ENCODE measurements at places on chromosomes 16 and 17.

- DNase-seq = peak; percentile 25
Measured at GRCh38 chr16:78778101-78779004, 678.9 kb downstream of the WWOX start.

DNA sequence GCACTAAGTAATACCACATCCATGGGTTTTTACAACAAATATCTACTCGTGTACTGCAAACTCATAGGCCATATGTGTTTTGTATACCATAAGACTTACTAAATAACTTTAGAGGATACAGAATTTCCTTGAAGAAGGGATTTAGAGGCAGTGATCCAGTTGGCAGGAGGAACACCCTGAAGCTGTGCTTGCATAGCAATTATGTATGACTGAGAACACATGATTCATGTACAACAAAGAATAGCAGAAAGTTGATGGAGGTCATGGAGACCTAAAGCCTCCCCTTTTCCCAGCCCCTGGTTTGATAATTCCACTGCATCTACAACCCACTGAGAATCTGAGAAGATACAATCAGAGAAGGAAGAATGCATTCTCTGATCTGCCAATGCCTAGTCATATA, 83.8 kb upstream of the PMFBP1 start:
- DNase-seq = no peak

DNA sequence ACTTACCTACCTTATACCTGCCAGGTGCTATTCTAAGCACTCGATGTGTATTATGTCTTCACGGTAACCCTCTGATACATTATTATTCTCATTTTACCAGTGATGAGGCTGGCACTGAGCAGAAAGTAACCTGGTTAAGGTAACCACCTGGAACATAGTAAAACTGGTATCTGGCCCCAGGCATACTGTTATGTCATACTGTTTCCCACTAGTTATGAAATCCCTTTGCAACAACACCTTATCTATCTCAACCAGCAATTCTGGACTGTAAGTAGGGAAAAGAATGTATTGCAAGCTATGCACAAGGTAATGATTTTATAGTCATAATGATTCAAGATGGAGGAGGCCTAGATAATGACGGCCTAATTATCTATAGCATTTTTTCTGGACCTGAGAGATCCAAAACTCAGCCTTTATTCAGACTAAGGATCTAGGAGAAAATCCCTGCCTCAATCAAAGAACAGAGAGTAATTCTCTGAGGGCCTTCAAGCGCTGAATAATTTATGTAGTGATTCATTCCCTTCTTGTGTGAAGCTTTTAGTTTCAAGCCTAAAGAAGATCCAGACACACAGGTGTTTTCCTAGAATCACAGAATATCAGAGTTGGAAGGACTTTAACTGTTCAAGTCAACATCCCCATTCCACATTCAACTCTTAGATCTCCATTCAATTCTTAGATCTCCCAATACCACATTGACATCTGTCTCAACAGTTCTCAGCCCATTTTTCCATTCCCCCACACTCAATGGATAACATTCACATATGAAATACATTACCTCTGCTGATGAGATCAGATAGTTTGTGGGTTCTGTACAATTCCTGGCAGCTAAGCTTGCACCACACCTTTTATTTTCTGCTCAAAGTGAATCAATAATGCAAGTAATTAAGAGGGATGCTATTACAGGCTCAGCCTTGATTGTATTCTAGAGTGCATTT, 14.9 kb upstream of the MMD start:
- no peak for DNase-seq

- DNase-seq = no peak
Measured at GRCh38 chr16:65449526-65449925, 327.7 kb upstream of the CDH11 start.

GRCh38 chr17:74748529-74749278, at the start of gene NHERF1:
Gene NHERF1 (plus strand): TSS chr17:74748628. CDS start chr17:74748847, 219 bp downstream.
- DNase-seq = no peak

DNA sequence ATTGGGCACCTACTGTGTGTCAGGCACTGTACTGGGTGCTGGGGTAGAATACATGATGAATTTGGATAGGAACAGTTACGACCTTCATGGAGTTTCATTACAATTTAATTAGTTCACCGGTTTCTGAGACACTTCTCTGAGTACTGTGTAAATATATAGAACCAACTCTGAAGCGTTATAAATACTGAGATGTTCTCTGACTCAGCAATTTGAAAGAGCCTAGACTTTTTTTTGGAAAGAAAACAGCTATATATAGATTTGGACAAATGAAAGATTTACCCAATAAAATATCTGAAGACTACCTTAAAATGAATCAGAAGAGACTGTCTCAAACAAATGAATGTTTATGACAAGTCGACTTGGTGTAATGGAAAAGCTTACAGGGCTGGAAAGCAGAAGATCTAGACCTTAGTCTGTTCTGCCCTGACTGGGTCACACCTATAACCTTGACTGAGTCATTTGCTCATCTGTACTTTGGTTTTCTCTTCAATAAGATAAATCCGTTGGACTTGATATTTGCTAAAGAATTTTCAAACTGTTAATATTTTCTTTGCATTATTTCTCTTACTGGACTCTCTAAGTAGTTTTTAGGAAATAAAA, 4.6 kb upstream of the GAN start:
- no peak for DNase-seq

DNA sequence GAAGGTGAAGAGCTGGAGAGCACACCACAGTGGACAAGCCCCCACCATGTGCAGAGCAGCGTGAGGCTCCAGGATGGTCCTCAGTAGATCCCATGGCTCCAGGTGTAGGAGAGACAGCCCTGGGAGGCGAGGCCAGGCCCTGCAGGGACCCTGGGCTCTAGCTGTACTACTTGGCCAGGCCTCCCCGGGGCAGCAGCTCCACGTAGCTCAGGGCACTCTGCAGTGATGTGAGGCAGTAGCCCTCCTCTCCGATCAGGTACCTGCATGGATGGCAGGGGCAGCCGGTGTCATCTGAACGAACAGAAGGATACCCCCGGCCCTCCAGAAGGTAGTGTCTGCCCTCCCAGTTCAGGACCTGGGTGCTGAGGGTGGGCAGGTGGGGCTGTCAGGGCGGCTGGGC, 6.2 kb upstream of the SPATA2L start:
- DNase-seq = no peak
